Fibroblast of gingiva (primary cell): ENCODE measurements at places on chromosomes 12 and 14.

DNA sequence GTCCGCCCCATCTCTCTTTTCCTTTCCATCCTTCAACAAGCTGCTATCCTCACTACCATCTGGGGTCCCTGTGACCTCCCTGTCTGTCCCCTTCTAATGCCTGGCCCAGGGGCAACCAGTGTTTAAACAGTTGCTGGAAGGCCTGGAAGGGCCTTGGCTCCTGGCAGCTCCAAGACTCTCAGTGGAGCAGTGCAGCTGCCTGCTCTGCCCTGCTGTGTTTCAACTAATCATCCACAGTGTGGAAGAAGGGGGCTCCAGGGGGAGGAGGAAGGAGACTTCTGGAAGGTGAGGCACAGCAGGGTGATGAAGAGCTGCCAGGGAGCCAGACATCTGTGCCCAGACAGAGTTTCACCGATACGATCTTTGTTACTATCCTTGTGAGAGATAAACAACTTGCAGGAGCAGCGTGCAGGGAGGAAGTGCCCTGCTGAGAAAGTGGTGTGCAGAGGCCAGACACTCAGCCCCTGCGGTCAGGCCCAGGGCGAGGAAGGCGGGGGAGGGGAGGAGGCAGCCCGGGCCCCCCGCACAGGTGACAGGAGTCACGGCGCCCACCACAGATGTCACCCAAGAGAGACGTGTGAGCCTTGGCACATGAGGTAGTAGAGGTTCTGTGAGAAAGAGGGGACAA is 1061.8 kb downstream of the BCL11B start:
- no peak for DNase-seq

DNA sequence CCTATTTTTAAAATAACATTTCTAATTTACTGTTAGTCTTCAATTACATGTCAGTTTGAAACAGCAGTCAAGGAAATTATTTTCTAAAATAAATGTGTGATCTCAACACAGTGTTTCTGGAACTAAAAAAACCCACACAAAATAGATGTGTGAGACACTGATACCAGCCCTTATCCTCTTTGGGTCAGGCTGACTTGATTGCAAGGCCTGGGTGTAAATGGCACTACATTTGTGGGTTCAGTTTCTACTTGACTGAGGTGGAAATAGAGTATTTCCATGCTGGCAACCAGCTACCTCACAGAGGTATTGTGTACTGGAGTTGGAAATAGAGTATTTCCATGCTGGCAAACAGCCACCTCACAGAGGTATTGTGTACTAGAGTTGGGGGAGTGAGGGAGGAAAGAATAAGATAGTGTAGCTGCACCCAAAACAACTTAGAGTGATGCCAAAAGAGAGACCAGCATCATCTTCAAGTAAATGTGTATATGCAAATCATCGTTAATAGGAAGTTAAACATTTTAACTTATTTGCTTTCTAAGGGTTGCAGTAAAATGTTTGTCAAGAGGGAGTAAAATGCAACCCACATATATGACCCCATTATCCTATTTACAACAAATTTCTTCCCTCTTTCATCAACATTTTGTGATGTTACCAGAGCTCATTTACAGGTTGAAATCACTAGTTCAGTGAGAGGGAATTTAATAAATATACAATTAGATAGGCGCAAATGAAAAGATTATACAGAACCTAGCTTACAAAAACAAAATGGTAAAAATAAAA is 10.7 kb upstream of the LYZ start:
- DNase-seq: no peak

GRCh38 chr12:100184549-100185145 is 16.0 kb upstream of the ACTR6 start:
- DNase-seq: peak; percentile 43

- peak; percentile 43 for DNase-seq
These were observed 116.9 kb upstream of the LRIG3 start for GRCh38 chr12:59036973-59037762.

- no peak for DNase-seq
These were observed 302.8 kb downstream of the GALC start for GRCh38 chr14:87690076-87690613.

DNA sequence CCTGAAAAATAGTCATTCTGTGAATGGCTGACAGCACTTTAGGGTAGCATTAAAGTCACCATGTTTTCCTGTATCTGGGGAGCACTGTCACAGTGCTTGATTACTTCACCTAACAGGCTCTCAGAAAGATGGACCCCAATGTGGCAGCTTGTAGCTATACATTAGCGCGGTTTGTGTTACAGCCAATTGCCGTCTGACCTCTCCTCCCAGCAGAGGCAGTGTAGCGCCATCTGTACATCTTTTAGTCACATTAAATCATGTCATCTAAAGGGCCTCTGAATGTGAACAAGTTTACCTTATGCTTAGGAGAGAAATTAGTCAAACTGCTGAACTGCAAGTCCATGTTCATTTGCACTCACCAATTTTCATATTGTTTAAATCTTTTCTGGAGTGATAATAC is 113.7 kb downstream of the LMO3 start:
- no peak for DNase-seq

- no peak for DNase-seq
These were observed 8.9 kb downstream of the ANKRD9 start for GRCh38 chr14:102500713-102501112.

GRCh38 chr14:101361451-101362433 is 199.6 kb upstream of the DIO3 start:
- DNase-seq: no peak

DNA sequence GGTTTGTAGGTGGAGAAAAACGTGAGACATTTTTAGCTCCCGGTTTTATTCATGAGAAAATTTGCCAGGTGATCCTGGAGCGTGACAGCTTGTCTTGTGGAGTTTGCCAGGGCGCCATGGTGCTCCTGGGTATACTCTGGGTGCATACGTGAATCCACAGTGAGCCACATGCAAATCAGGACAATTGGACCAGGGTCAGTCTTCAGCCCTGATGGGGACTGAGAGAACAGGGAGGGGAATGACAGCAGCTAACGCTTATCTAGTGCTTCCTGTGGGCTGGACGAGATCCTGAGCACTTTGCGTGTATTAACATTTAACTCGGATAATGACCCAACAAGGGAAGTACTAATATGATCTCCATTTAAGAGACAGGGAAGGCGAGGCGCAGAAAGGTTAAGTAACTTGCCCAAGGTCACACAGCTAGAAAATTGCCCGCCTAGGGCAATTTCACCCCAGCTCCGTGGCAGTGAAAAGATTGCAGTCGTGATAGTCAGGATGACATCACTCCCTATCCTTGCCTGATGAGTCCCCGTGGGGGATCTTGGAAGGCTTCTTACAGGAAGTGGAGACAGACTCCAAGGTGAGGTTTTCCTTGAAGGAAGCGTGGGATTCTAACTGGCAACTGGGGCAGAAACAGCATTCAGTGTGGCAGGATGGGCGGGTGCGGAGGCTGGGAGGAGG is 118.4 kb upstream of the NCOR2 start:
- DNase-seq: peak; percentile 22

- peak; percentile 62 for DNase-seq
These were observed 18.3 kb upstream of the ATP2A2 start for GRCh38 chr12:110262442-110263388.

- DNase-seq: peak; percentile 84
These were observed 117.6 kb upstream of the RASSF8 start for GRCh38 chr12:25840678-25841465.

DNA sequence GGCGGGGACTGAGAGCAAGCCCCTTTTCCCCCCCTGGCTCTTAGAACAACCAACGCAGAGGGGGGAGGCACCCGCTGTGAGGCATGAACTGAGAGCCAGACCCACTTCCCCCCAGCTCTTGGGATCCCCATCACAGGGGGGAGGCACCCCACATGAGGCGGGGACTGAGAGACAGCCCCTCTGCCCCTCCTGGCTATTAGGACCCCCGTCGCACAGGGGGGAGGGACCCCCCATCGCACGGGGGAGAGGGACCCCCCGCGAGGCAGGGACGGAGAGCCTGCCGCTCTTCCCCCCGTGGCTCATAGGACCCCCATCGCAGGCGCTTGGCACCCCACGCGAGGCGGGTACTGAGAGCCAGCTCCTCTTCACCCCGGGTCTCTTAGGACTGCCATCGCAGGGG is 195.8 kb upstream of the PZP start:
- no peak for DNase-seq

- peak; percentile 18 for DNase-seq
These were observed 63.3 kb downstream of the CCDC88C start for GRCh38 chr14:91354221-91354916.

GRCh38 chr12:92899386-92900001 is 29.6 kb downstream of the EEA1 start:
- peak; percentile 98 for DNase-seq

DNA sequence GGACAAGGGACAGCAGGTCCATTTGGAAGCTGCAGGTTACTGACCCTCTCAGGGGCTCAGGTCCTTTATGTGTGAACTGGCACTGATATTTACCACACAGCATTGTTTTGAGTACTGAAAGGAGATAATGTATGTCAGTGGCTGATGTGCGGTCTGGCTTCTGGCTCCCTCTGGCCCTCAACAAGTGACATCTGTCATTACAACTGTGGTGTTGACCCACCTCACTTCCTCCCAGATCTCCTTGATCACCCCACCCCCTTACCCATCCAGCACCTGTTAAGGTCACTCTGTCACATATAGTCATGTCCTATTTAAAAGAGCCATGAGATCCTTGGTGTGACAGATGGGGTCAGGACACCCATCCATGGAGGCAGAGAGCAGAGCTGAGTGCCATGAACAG is 22.7 kb upstream of the PRIMA1 start:
- no peak for DNase-seq

- DNase-seq: peak; percentile 53
These were observed 710.6 kb downstream of the SLC6A15 start for GRCh38 chr12:84201976-84202375.
